ENCODE measurements at places on chromosomes 3 and 15.

- DNase-seq: no peak
- H3K36me3 ChIP-seq: no peaks in the 10 kb centered on the region
- H3K4me3 ChIP-seq: no peak overlapping the region
- no peak overlapping the region for H3K27ac ChIP-seq
- no peaks in the 10 kb centered on the region for H3K4me1 ChIP-seq
Observed at GRCh38 chr15:69997161-69997485, 100.6 kb downstream of the TLE3 start.

DNA sequence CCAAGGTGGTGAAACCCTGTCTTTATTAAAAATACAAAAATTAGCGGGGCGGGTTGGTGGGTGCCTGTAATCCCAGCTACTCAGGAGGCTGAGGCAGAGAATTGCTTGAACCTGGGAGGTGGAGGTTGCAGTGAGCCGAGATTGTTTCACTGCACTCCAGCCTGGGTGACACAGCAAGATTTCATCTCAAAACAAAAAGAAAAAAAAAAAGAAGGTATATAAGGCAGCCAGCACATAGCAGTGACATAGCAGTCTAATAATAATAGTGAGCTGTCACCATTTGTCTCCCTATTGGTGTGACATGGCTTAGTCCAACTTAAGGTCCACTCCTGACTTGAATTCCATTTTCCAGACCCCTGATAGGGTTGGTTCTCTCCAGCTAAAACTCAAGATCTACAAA, 8.8 kb upstream of the LACTB start:
- DNase-seq: no peak
- no peak overlapping the region for H3K27ac ChIP-seq
- no peak overlapping the region for H3K4me3 ChIP-seq
- H3K4me1 ChIP-seq: no peaks in the 10 kb centered on the region

DNA sequence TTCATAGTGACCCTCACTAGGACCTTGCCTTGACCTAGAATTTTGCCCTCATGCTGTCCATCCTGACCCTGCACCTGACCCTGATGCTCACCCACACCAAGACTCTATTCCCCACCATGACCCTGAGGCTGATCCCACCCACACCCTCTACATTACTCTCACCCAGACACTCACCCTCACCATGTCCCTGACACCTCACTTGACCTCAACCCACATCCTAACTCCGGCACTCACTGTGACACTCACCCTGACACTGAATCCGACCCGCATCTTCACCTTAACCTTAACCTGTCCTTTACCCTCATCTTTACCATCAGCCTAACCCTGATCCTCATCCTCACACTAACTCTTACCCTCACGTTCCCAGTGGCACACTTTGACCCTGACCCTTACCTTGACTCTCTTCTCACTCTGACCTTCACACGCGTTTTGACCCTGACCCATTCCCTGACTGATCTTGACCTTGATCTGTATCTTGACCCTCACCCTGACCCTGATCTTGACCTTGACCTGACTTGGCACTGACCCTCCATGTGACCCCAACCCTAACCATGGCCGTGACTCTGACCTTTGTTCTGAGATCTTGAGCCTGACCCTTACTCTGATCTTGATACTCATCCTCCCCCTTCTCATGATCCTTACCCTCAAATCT, 22.2 kb upstream of the SLC25A26 start:
- no peaks in the 10 kb centered on the region for H3K4me1 ChIP-seq
- H3K27ac ChIP-seq: no peak overlapping the region
- H3K4me3 ChIP-seq: no peak overlapping the region
- no peak for DNase-seq

DNA sequence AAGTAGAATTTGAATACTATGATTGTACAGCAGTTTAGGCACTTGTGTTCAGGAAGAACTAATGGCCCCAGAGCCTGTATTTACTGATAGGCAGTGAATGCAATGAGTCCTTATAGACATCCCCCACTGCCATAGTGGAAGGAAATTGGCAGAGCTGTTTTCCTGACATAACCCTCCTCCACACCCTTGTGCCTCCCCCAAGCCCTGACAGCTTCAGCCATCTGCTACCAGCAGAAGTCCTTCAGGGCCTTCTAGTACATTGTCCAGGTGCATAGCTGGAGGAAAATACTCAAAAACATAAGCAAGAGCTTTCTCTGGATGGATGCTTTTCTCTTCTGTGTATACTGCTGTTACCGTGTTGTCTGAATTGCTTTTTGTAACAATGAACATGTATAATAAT, 20.6 kb downstream of the ARHGAP31 start:
- no peak overlapping the region for H3K4me3 ChIP-seq
- no peaks in the 10 kb centered on the region for H3K4me1 ChIP-seq
- H3K27ac ChIP-seq: no peak overlapping the region
- DNase-seq: no peak
- H3K36me3 ChIP-seq: no peaks in the 10 kb centered on the region
- H3K27me3 ChIP-seq: no peaks in the 10 kb centered on the region

DNA sequence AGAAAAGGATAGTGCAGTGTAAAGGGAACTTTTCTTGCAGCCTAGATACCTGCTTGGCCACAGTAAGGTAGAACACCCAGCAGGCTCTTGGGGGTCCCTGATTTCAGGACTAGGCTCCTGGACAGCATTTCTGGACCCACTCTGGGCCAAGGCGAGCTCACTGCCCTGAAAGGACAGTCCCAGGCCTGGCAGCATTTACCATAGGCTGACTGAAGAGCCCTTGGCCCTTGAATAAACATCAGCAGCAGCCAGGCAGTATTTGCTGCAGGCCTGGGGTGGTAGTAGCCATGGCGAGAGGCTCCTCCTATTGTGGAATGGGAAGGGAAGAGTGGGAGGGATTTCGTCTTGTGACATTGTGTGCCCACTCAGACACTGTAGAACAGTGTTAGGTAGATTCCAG, 529.2 kb downstream of the TUSC7 start:
- no peak overlapping the region for H3K4me3 ChIP-seq
- no peaks in the 10 kb centered on the region for H3K36me3 ChIP-seq
- no peak overlapping the region for H3K27ac ChIP-seq
- no peaks in the 10 kb centered on the region for H3K4me1 ChIP-seq

DNA sequence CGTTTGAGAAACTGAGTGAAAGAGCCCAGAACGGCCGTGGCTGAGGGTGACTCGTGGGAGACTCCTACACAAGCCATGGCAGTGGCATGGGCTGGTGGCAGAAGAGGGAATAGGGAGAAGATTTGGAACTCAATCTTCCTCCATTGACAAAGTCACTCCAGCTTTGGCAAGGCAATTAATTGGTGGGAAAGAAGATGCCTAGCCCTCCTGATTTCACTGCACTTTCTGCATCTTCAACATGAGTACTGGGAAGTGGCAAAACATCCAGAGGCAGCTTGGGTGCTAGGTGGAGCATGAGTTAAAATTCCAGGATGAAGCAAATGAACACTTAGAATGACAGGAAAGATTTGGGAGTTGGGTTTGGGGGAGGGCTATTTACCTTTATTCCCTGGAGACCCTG, 1.4 kb upstream of the TGFBR2 start:
- H3K4me3 ChIP-seq: no peak overlapping the region
- H3K27ac ChIP-seq: peak overlapping the region; percentile 90
- H3K36me3 ChIP-seq: no peaks in the 10 kb centered on the region
- peaks cover 18% of the 10 kb centered on the region for H3K4me1 ChIP-seq

- DNase-seq: no peak
- no peak overlapping the region for H3K4me3 ChIP-seq
- no peaks in the 10 kb centered on the region for H3K27me3 ChIP-seq
- no peaks in the 10 kb centered on the region for H3K4me1 ChIP-seq
Observed at GRCh38 chr3:81500039-81500438, 261.4 kb downstream of the GBE1 start.

GRCh38 chr3:32198714-32199113, 39.8 kb upstream of the CMTM8 start:
- no peak for DNase-seq
- no peaks in the 10 kb centered on the region for H3K4me1 ChIP-seq
- no peaks in the 10 kb centered on the region for H3K36me3 ChIP-seq
- no peak overlapping the region for H3K27ac ChIP-seq

DNA sequence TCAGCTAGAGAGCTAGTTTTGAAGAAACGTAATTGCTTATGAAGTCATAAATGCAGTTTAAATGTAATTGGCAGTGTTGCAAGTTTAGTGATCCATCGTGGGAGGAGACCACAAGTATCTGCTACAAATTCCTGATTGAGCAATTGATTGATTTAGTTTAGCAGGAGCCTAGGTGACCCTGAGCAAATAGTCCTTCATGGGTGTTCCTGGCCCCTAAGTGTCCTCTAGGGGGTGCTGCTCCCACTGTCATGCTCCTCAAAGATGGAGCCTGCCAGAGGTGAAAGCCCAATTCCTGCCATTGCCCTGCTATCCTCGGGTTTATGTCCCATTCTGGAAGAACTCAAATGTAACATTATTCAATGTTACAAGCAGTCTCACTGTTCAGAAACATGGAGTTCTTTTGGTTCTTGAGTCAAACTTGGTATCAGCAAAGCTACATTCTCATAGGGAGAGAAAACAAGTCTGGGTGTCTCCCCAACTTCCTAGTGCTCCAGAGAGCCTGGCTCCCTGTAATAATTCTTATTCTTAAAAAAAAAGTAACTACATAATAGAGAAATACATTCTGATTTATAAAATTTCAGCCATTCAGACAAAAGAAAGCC, 29.8 kb upstream of the SENP5 start:
- no peaks in the 10 kb centered on the region for H3K27me3 ChIP-seq
- no peak overlapping the region for H3K4me3 ChIP-seq
- H3K4me1 ChIP-seq: no peaks in the 10 kb centered on the region

DNA sequence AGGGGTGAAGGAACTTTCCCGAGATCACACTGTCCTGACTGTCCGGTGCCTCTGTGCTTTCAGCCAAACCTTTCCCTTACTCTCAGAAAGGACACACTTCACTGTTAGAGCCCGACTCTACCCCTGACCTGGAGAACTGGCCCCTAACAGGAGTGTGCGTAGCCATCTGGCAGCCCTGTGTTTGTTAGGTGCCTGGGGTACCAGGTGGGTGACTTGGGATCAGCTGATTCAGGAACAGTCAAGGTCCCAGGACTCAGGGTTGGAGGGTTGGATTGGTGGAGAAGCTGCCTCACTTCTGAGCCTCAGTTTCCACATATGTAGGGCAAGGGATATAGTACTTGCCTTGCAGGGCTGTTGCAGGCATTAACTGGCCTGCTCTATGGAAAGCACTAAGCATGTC, 98.3 kb upstream of the SLC6A11 start:
- H3K4me1 ChIP-seq: no peaks in the 10 kb centered on the region
- no peak for DNase-seq
- H3K4me3 ChIP-seq: no peak overlapping the region
- H3K27me3 ChIP-seq: no peaks in the 10 kb centered on the region

GRCh38 chr15:55484917-55485672, 22.9 kb downstream of the DNAAF4 start:
- H3K27me3 ChIP-seq: no peaks in the 10 kb centered on the region
- no peaks in the 10 kb centered on the region for H3K36me3 ChIP-seq
- no peak for DNase-seq
- no peaks in the 10 kb centered on the region for H3K4me1 ChIP-seq
- H3K4me3 ChIP-seq: no peak overlapping the region

DNA sequence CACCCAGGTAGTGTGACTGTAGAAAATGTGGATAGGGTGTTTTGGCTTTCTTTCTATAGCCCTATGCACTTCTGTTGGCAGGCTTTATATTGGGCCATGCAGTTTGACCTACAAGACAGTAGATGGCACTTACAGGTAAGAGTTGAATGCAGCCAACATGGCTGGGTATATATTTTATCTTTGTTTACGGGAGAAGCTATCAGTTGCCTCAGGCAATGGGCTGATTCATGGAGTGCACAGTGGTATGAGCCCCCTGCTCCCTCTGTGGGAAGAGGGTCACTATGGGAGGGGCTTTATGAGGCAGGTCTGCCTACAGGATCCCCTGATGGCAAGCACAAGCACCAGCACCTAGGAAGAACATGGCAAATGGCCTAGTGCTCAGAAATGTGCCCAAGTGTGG, 301.2 kb upstream of the CDIN1 start:
- no peak for DNase-seq
- no peak overlapping the region for H3K4me3 ChIP-seq
- H3K36me3 ChIP-seq: no peaks in the 10 kb centered on the region
- no peaks in the 10 kb centered on the region for H3K4me1 ChIP-seq
- H3K27me3 ChIP-seq: no peaks in the 10 kb centered on the region

GRCh38 chr3:196270499-196270898, 17.0 kb downstream of the PCYT1A start:
- peaks cover 24% of the 10 kb centered on the region for H3K36me3 ChIP-seq
- H3K4me1 ChIP-seq: peaks cover 18% of the 10 kb centered on the region
- H3K27ac ChIP-seq: no peak overlapping the region
- H3K4me3 ChIP-seq: no peak overlapping the region

DNA sequence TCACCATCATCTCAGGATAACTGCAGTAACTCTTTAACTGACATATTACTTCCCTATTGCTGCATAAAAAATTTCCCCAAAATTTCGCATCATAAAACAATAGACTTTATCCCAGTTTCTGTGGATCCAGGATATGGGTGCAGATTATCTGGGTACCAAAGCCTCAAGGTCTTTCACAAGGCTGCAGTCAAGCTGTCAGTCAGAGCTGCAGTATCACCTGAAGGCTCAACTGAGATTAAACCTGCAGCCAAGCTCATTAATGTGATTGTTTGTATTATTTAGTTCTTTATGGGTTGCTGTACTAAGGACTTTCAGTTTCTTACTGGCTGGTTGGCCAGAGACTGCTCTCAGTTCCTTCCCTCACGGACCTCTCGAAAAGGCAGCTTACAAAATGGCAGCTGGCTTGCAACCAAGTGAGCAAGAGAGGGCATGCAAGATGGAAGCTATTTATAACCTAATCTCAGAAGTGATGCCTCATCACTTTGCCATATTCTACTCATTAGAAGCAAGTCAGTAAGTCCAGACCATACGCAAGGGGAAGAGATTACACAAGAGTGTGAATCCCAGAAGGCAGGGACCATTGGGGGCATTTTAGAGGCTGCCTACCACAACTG, 54.9 kb downstream of the DCUN1D1 start:
- no peaks in the 10 kb centered on the region for H3K36me3 ChIP-seq
- H3K27me3 ChIP-seq: no peaks in the 10 kb centered on the region
- H3K4me1 ChIP-seq: no peaks in the 10 kb centered on the region
- H3K27ac ChIP-seq: no peak overlapping the region
- no peak overlapping the region for H3K4me3 ChIP-seq
- DNase-seq: no peak

- no peak overlapping the region for H3K4me3 ChIP-seq
- no peaks in the 10 kb centered on the region for H3K27me3 ChIP-seq
- H3K36me3 ChIP-seq: no peaks in the 10 kb centered on the region
- no peak overlapping the region for H3K27ac ChIP-seq
- DNase-seq: no peak
- H3K4me1 ChIP-seq: no peaks in the 10 kb centered on the region
Observed at GRCh38 chr15:70880781-70881180, 11.5 kb downstream of the THAP10 start.

GRCh38 chr3:48830715-48831114, 17.0 kb downstream of the PRKAR2A start:
- H3K4me3 ChIP-seq: no peak overlapping the region
- no peaks in the 10 kb centered on the region for H3K36me3 ChIP-seq
- no peak for DNase-seq
- no peaks in the 10 kb centered on the region for H3K4me1 ChIP-seq

All from effector memory CD4-positive, alpha-beta T cell (primary cell).